Astrocyte of the hippocampus (primary cell): ENCODE measurements at places on chromosomes 6 and 20.
A peak's percentile ranks its signal among the peaks of the same experiment; 100 is the strongest.

DNA sequence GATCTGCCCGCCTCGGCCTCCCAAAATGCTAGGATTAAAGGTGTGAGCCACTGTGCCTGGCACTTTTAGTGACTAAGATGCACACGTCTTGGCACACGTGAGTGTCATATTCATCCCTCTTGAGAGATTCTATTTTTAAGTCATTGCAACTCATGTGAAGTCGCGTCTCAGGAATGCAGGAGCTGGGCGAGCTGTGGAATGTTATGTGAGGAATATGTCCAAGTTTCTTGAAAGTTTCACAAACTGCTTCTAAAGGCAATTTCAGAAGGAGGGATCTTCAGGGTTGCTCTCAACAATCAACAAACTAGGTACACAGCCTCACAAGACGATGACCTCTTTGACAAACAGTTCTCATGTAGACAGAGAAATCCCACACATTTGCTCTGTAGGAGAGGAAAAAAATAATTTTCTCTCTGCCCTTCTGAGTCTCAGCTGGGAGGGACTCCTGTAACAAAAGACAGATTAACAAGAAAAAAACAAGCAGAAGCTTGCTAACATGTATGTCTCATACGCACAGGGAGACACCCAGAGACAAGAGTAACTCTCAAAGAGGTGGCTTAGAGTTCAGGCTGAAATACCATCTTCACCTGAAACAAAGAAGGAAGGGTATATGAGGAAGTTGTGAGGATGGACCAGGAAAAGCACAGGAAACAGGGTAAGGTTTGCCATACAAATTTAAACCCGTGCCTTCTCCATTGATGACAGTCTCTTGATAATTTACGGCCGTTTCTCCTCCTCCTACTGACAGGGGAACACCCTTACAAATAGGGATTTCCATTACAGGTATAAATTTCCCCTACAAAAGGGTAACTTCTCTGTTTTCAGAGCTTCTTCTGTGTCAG is 45.3 kb upstream of the FAM50B start:
- peak; percentile 93 for DNase-seq

DNA sequence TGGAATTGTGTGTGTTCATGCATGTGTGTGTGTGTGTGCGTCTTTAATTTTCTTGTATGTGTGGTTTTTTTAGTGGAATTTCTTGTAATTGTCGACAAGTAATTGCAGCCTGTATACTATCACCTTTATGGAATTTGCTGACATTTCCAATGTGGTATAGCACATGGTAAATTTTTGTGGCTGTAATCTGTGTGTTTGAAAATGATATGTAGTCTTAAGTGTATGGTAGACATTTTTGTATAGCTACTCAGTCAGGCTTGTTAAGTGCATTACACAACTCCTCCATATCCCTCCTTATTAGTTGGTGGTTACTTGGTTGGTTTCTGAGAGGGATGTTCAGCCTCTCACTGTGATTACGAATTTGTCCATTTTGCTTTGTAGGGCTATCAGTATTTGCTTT is 384.5 kb upstream of the HSF2 start:
- DNase-seq = peak; percentile 25

GRCh38 chr20:5841522-5841921 is 91.3 kb downstream of the SHLD1 start:
- DNase-seq = no peak

DNA sequence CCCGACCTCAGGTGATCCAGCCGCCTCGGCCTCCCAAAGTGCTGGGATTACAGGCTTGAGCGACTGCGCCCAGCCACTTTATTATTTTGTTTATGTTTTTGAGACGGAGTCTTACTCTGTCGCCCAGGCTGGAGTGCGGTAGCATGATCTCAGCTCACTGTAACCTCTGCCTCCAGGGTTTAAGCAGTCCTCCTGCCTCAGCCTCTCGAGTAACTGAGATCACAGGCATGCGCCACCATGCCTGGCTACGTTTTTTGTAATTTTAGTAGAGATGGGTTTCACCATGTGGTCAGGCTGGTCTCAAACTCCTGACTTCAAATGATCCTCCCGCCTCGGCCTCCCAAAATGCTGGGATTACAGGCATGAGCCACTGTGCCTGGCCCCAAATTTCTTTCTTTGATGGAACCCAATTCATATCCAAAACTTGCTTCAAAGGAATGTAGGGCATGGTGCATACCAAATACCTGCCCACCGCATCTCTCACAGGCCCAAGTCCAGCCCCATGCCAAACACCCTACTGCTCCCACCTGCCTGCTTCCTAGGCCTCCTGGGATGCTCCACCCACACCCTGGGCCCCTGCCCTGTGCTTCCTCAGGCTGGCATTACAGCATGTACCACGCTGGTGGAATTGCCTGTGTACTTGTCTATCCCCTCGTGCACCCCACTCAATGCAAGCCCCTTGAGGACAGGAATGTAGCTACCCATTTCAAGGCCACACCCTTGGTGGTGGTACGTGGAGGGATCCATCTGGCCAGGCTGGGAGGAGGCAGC is 4.9 kb upstream of the HMGA1 start:
- DNase-seq = no peak

DNA sequence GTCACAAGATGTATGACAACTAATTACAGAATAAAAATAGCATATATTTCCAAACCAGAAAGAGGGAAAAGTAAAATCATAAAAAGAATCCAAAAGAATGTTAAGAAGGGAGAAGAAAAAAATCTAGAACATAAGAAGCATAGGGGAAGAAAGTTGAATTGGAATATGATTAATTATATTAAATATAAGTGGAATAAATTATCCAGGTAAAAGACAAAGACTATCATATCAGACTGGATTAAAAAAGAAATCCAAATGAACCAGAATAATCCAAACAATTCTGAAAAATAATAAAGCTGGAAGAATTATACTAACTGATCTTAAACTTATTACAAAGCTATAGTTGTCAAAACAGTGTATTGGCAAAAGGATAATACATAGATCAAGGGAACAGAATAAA is 23.6 kb downstream of the CSNK2A1 start:
- DNase-seq = no peak

DNA sequence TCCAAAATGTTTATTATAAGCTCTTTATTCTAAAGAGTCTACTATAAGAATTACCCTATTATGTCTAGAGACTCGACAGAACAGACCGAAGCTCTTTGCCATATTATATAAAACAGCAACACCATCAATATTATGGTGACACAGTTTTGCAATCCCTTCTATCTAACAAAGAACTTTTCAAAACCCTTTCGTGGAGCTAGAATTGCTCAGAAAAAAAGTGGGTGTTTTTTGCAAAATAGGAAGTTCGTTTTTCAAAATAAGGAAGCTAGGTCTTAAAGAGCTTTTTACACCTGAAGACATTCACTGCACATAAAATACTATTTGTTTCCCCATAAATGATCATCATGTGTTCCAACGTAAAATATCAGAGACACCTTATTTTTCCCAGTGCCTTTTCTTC is 240.0 kb downstream of the FOXC1 start:
- no peak for DNase-seq

DNA sequence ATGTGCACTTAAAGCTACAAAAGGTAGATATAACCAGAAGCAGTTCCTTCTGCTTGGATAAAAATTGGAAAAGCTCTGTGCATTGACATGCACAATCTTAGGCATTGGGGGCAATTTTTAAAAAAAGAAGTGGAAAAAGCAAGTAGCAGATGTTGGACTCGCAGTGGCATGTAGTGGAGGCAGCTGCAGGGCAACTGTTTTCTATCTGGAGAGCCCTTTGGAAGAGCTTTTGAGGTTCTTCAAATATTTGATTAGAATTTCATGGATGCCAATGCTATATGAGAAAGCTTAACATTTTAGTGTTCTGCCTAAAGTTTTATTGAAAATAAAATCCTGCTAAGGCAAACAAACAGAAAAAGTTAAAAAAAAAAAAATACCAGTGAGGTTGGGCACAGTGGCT is 388.3 kb upstream of the RNF217 start:
- DNase-seq = no peak
